ENCODE measurements at places on chromosomes 11 and 22. TPM values are rescaled to one million over a fixed set of nuclear protein-coding genes. Genes with fewer than 3 reads are reported as not detected.
A peak's percentile ranks its signal among the peaks of the same experiment; 100 is the strongest.

GRCh38 chr22:39966470-39966869 lies 6.3 kb downstream of the TMA7B start:
- no peak overlapping the region for H3K27ac ChIP-seq
- DNase-seq: no peak
- peaks cover 7% of the 10 kb centered on the region for H3K4me1 ChIP-seq
- no peak overlapping the region for H3K4me3 ChIP-seq

DNA sequence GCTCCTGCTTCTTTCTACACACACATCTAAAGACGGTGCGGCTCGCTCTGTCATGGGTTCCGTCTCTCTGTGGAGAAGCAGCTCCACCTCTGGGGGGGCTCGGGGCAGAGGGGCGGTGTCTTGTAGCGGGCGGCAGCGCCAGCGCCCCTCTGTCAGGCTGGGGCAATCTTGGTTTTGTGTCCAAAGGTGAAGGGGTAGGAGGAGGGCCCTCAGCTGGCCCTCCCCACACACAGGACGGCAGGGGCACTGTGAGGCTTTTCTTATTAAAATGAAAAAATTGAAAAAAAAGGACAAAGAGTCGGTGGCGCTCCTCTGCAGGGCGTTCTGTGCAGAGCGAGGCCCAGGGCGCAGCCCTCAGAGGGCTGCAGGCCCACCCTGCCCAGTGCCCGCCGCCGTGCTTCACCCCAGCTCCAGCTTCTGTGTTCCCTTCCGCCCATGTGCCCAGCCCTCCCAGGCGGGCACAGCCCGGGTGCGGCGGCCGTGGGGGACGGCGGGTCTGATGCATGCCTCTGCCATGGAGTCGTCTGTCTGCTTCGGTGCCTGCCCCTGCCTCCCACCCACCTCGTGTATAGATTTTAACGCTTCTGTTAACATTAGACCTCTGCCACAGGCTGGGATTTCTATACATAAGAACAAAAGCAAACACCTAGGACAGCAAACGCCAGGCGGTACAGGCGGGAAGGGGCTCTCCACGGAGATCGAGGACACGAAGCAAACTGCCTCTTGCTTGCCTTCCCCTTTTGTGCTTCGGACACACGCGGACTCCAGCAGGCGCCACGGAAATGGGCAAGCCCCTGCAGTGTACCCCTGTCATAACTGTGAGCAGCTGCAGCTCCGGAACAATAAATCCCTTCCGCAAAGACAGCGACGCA lies 24.5 kb downstream of the MOB2 start:
- H3K4me1 ChIP-seq: no peaks in the 10 kb centered on the region
- no peak for DNase-seq
- no peaks in the 10 kb centered on the region for H3K27me3 ChIP-seq
- H3K36me3 ChIP-seq: no peaks in the 10 kb centered on the region

DNA sequence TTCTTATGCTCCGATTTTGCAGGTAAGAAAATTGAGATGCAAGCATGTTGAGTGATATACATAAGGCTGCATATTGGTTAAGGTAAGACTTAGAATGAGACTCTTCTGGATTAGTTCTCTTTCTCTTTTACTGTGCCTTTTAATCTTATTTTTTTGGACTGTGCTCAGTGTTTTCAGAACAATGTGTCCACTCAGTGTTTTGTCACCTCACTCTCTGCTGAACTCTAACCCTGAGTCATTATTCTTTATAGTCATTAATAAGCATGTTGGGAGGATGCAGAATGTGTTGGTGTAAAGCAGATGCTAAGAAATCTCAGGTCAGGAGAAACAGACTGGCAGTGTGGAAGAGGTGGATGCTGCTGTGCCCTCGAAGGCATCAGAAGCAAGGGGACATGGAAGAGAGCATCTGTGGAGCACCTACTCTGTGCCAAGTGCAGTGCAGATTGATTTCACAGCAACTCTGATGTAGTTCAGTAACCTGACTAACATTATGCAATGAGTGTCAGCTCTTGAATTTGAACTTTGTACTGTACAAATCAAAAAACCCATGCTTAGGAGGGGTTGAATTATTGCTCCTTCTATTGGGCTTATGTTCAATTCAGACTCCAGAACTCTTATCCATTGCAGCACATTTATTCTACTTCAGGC lies 80.7 kb upstream of the LARGE1 start:
- H3K36me3 ChIP-seq: no peaks in the 10 kb centered on the region
- no peaks in the 10 kb centered on the region for H3K4me1 ChIP-seq
- H3K27me3 ChIP-seq: peaks cover 4% of the 10 kb centered on the region

DNA sequence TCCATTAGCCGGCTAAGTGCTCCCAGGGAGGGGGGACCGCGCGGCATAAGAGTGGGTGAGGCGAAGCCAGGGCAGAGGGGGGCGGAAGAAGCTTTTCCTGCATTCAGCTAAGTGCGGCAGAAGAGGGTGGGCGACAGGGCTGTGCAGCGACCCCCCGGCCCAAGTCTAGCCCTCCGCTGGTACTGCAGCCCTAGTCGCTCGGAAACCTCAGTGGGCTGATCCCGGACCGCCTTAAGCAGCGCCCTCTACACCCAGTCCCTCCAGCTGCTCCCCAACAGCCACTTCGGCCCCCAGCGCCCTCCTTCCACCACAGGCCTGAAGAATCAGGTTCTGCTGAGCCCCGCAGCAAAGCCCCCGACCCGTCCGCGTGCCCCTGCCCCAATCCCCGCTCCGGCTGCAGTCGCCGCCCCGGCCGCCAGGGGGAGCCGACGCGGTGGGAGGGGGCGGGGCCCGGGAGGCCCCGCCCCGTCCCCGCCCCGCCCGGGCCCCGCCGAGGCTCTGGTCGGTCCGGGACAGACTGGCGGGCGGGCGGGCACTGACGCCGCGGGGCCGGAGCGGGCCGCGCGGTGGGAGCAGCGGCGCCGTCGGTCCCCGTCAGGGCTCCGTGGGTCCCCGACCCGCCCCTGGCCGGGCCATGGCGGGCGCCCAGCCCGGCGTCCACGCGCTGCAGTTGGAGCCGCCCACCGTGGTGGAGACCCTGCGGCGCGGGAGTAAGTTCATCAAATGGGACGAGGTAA lies at the start of gene PLCB3:
PLCB3 (plus strand) TSS at position 515 of the 737 bp plus-strand sequence; CDS start at position 635, 120 bp downstream.
- peak within 1 kb of the TSS; percentile 56 for H3K4me3 ChIP-seq
- peak; percentile 87 for DNase-seq
- H3K27me3 ChIP-seq: no peaks in the 10 kb centered on the region
- H3K27ac ChIP-seq: no peak within 1 kb of the TSS
- no peaks in the 10 kb centered on the region for H3K36me3 ChIP-seq
- peaks cover 8% of the 10 kb centered on the region for H3K4me1 ChIP-seq

Gene APOL1
- 4.0 TPM for polyA plus RNA-seq

Gene ZDHHC13
- polyA plus RNA-seq: 7.1 TPM
